ENCODE measurements at places on chromosomes 7 and 10.

GRCh38 chr7:13832346-13832745, 157.1 kb downstream of the ETV1 start:
- no peak for DNase-seq
- no peaks in the 10 kb centered on the region for H3K36me3 ChIP-seq
- H3K27me3 ChIP-seq: no peaks in the 10 kb centered on the region
- H3K4me3 ChIP-seq: no peak overlapping the region

GRCh38 chr10:124999433-125000365, 57.8 kb downstream of the ZRANB1 start:
- no peak for DNase-seq
- no peaks in the 10 kb centered on the region for H3K36me3 ChIP-seq
- H3K4me1 ChIP-seq: no peaks in the 10 kb centered on the region
- no peak overlapping the region for H3K4me3 ChIP-seq
- H3K27me3 ChIP-seq: peaks cover 13% of the 10 kb centered on the region

GRCh38 chr7:27410812-27411544, 168.4 kb downstream of the EVX1 start:
- H3K36me3 ChIP-seq: no peaks in the 10 kb centered on the region
- H3K4me3 ChIP-seq: no peak overlapping the region
- no peak for DNase-seq
- H3K4me1 ChIP-seq: no peaks in the 10 kb centered on the region
- H3K27me3 ChIP-seq: peaks cover 4% of the 10 kb centered on the region

- H3K4me3 ChIP-seq: no peak overlapping the region
- no peaks in the 10 kb centered on the region for H3K27me3 ChIP-seq
- DNase-seq: no peak
- peak overlapping the region; percentile 71 for H3K27ac ChIP-seq
These were observed 239.9 kb downstream of the CELF2 start for GRCh38 chr10:11257440-11258090.

DNA sequence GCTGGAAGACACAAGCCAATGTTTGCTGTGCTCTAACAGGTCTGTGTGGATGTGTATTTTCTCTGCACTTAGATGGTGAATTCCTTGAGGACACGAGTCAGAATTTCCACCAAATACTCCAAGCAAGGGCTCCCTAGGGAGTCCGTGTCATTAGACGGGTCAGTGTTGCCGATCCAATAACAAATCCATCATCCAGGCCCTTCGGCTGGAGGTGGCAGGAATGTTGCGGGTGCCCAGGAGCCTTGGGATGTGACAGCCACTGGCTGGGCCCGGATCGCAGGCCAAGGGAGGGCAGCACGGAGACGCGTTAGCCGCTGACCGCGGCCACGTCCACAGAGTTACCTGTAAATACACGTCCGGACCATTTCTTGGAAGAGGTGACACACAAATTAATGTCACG, 186.8 kb downstream of the WDR37 start:
- H3K27me3 ChIP-seq: peaks cover 47% of the 10 kb centered on the region
- H3K27ac ChIP-seq: no peak overlapping the region
- H3K36me3 ChIP-seq: peaks cover 2% of the 10 kb centered on the region
- H3K4me3 ChIP-seq: no peak overlapping the region
- DNase-seq: no peak

- H3K4me3 ChIP-seq: no peak overlapping the region
- no peaks in the 10 kb centered on the region for H3K27me3 ChIP-seq
- H3K4me1 ChIP-seq: peaks cover 5% of the 10 kb centered on the region
- no peaks in the 10 kb centered on the region for H3K36me3 ChIP-seq
- DNase-seq: no peak
- no peak overlapping the region for H3K27ac ChIP-seq
These were observed 544.2 kb upstream of the TEX47 start for GRCh38 chr7:89339748-89340147.

DNA sequence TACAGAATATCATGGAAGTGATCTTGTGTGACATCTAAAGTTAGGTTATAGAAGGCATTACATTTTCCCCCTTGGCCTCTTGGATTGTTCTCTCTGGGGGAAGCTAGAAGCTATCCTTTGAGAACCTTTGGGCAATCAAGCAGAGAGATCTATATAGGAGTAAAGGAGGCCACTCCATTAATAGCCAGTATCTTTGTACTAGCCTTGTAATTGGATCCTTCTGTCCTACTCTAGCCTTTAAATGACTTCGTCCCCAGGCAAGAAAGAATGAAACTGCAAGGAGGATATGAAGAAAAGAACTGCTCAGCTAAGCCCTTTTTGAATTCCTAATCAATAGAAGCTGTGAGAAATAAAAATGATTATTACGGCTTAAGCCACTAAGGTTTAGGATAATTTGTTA, 230.9 kb downstream of the AGMO start:
- DNase-seq: no peak
- no peak overlapping the region for H3K27ac ChIP-seq
- no peaks in the 10 kb centered on the region for H3K36me3 ChIP-seq
- no peak overlapping the region for H3K4me3 ChIP-seq
- H3K4me1 ChIP-seq: no peaks in the 10 kb centered on the region

GRCh38 chr10:132487241-132488135, 50.1 kb upstream of the INPP5A start:
- H3K36me3 ChIP-seq: no peaks in the 10 kb centered on the region
- no peak for DNase-seq
- no peak overlapping the region for H3K27ac ChIP-seq
- no peaks in the 10 kb centered on the region for H3K27me3 ChIP-seq
- H3K4me1 ChIP-seq: no peaks in the 10 kb centered on the region

DNA sequence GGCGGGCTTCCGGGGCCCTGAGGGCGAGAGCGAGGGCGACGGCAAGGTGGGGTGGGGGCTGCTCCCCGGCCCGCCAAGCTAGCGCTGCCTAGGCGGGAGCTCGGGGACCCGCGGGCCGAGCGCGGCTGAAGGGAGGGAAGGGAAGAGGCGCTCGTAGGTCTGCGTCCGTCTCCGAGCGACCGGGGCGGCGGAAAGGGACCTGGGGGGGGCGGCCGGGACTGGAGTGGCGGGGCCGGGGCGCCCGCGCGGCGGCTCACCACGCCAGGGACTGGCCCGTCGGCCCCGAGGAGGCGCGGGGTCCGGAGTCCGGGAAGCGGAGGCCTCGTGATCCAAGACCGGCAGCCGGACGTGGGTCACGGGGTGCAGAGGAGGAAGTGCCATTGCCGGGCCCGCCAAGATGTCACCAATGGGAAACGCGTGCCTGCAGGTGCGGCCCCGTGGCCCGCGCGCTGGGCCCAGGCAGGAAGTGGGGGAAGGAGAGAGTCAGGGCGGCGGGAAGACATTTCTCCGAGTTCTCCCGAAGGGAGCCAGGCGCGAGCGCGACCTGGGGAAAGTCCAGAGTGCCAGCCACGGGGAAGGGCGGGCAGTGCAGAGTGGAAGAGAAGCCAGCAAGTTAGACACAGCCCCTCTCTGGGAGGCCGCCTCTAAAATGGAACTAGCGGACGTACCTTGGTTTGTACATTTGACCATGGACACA, 11.9 kb downstream of the HNRNPF start:
- DNase-seq: peak; percentile 90
- peaks cover 78% of the 10 kb centered on the region for H3K4me1 ChIP-seq
- peak overlapping the region; percentile 91 for H3K27ac ChIP-seq
- H3K4me3 ChIP-seq: peak overlapping the region; percentile 84
- H3K27me3 ChIP-seq: no peaks in the 10 kb centered on the region
- peaks cover 76% of the 10 kb centered on the region for H3K36me3 ChIP-seq

DNA sequence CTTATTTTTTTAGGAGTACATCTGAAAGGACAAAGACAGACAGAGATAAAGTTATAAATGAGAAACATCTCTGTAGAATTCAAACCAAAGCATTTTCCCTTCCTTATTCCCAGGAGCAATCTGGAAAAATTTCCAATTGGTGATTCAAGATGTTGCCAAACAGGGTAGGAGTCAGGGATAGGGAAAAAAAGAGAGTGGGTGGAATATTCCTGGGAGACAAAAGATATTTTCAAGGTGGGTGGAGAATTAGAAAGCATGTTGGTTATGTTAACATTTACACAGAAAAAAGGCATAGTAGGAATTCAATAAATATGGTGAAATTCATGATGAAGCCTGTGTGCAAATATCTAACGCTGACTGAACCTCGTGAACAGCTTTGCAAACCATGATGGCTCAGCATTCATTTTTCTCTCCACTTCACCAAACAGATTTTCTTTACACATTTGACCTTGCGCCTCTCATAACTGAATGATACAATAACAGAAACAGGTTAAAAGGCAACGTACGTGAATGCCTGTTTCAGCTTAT, 25.1 kb downstream of the SLC26A5 start:
- no peaks in the 10 kb centered on the region for H3K4me1 ChIP-seq
- DNase-seq: no peak
- no peaks in the 10 kb centered on the region for H3K36me3 ChIP-seq
- no peak overlapping the region for H3K4me3 ChIP-seq
- no peak overlapping the region for H3K27ac ChIP-seq

DNA sequence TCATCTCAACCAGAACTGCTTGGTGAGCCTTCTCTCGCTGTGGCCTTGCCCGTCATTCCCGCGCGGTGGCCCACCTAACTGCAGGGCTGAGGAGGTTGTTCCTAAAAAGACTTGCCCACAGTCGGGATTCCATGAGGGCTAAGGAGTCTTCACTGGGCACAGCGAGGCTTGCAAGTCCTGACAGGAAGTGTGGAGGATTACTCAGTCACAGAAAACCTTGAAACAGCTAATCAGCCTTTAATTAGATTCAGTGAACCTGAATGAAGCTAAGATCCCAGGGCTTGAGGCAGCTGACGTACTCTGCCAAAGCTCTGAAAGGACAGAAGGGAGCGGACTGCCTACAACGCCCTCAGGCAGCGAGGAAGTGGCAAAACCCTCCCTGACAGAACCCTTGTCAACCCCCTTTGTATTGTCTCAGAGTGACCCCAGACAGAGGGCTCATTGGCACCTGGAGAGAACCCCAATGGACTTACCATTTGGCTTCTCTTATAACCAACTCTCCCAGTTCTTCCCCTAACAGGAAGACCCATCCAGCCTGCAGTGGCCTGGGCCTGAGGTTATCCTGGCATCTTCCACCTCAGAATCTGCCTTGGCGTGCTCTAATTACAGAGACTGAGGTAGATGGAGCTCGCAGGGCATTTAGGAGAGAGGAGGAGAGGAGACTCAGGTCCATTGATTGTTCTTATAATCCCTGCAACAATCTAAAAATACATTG, 2.5 kb upstream of the LAMB4 start:
- no peak overlapping the region for H3K27ac ChIP-seq
- no peak for DNase-seq
- no peaks in the 10 kb centered on the region for H3K36me3 ChIP-seq
- peaks cover 17% of the 10 kb centered on the region for H3K4me1 ChIP-seq
- H3K4me3 ChIP-seq: no peak overlapping the region

DNA sequence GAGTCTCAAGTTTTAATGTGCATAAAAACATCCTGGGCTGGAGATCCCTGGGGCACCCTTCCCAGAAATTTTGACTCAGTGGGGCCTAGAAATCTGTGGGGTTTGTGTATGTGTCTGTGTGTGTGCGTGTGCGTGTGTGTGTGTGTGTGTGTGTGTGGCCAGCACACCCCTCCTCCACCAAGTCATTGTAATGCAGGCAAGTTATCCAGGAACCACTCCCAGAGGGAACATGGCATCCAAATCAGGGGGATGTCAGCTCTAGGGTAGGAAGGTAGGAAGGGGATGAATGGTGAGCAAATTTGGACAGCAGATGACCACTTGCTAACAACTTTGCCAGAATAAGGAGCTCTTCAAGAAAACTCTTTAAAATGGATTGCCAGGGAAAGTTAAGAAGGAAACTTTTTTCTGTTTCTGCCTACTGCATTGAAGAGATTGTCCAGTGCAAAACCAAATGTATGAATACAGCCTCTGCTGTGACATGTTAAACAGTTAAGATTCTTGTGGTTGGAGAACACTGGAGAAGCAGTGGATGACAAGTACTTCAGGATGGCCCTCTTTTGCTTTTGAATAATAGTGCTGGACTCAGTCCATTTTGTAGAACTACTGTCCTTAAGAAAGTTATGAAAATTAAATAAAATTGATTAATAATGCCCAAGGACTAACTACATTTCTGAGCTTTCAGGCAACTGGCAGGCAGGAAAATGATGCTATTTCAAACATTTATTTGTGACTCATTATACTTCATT, 12.3 kb downstream of the STAMBPL1 start:
- H3K27me3 ChIP-seq: no peaks in the 10 kb centered on the region
- peaks cover 40% of the 10 kb centered on the region for H3K36me3 ChIP-seq
- no peak for DNase-seq

DNA sequence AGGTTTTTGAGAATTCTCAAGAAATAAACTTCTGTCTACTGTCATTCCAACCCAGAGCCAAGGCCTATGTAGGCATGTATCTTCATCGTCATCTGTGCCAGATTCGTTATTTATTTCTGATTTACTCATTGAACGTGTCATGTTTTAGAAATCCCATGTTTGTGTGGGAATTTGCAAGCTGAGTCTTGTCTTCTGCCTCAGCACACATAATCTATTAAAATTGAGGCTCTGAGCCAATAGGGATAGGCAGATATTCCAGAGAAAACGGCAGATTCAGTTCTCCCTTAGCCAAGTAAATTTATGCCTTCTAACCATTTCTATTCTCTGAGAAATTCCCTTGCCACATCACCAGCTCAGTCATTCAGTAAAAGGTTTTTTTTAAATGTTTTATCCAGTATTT, 444.6 kb downstream of the REEP3 start:
- no peaks in the 10 kb centered on the region for H3K4me1 ChIP-seq
- no peaks in the 10 kb centered on the region for H3K27me3 ChIP-seq
- H3K4me3 ChIP-seq: no peak overlapping the region

GRCh38 chr10:12390733-12391132, 41.4 kb downstream of the CAMK1D start:
- no peaks in the 10 kb centered on the region for H3K36me3 ChIP-seq
- no peak overlapping the region for H3K4me3 ChIP-seq
- no peak overlapping the region for H3K27ac ChIP-seq
- no peaks in the 10 kb centered on the region for H3K27me3 ChIP-seq

DNA sequence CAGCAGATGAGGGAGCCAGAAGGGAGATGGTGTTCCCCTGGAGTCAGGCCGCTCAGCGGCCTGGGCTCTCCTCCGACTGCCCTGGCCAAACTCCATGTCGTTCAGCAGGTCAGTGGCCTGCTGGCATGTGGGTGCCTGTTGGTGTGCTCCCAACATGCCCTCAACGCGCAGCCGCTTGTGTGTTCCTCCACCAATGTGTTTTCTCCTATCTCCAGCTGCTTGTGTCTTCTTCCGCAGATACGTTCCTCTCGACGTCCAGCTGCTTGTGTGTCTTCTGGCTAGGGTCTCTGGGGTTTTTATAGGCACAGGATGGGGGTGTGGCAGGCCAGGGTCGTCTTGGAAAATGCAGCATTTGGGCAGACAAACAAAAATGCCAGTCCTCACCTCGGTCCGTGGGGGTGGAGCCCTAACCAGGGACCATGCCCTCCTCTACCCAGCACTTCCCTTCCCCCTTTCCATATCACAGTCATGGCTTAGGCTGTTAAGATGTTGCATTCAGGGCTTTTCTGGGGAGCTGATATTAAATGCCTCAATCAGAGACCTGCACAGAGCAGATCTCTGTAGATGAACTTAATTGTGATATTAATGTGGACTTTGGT, 111.6 kb downstream of the TMEM178B start:
- no peak overlapping the region for H3K4me3 ChIP-seq
- H3K27ac ChIP-seq: no peak overlapping the region
- no peaks in the 10 kb centered on the region for H3K36me3 ChIP-seq
- DNase-seq: no peak
- H3K4me1 ChIP-seq: no peaks in the 10 kb centered on the region

- no peak overlapping the region for H3K27ac ChIP-seq
- peaks cover 24% of the 10 kb centered on the region for H3K36me3 ChIP-seq
- no peak for DNase-seq
- no peaks in the 10 kb centered on the region for H3K27me3 ChIP-seq
- H3K4me3 ChIP-seq: no peak overlapping the region
- peaks cover 54% of the 10 kb centered on the region for H3K4me1 ChIP-seq
These were observed 251.4 kb upstream of the KLF14 start for GRCh38 chr7:130985361-130985760.

Measured in activated naive CD4-positive, alpha-beta T cell treated with anti-CD3 and anti-CD28 coated beads, Interleukin-2, amount 10 ng/mL, durations not matched to agents 7 days and 5 days (primary cell).